ENCODE measurements at places on chromosomes 2 and 18.

DNA sequence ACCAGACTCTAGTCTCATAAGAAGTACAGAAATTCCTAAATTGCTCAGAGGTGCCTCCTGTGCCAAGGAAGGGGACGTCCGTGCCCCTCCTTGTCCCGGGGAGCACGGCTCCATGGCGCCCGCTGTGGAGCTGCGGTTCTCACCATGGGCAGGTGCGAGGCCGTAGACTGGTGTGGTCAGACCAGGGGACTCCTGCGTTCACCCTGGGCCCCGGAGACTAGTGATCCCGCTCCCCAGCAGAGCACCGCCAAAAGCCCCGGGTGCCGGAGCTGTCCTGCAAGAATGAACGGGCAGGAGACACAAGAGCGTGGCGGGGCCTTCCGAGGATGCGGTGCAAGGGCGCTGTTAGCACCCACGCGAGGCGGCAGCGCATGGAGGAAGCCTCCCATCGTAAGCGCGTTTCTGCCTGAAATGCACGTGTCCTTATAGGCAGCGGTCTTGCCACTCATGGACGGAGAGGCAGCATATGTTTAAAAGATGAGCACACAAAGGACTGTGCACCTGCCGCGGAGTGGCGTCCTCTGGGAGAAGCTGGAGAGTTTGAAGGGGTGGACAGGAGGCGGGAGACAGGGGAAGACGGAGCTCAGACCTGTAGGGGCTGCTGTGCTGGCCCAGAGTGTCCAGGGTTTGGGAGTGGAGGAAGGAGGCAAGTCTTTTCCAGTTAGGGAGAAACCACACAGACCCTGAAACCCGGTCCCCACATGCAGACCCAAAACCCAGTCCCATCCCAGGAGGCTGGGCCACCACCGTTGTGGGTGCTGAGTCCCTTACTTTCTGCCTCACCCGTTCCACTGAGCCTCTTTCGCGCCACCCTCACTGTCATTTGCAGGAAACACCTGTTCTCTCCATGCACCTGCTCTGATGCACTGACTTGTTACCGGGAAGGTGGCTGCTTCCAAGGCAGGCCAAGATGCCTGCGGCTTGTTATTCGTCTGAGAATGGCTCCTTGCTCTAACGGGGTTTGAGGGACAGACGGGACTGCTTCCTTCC, 7.5 kb upstream of the KCNG2 start:
- DNase-seq, result no peak

GRCh38 chr2:98607741-98608115, 584 bp downstream of the COA5 start:
- DNase-seq, result no peak

GRCh38 chr2:69059731-69060290, 46.8 kb downstream of the ANTXR1 start:
- no peak for DNase-seq

- no peak for DNase-seq
Measured at GRCh38 chr2:42091671-42092070, 43.9 kb downstream of the PKDCC start.

DNA sequence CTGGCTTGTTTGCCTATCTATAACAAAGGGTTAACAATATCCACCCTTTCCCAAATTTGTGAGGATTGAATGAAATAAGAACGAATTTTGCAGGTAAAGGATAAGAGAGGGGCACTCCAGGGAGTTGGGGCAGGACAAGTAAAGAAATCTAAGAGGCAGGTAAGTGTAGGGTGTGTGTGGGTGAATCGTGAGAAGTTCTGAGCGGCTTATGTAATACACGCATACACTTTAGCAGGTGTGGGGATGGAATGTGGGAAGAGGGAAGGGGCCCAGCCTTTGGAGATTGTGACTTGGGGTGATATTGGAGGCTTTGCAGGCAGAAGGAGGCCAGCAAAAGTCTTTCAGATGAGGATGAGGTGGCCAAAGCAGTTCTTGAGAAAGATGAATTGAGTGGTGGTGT, 83.2 kb upstream of the AQP4 start:
- no peak for DNase-seq
